ENCODE measurements at places on chromosomes 11 and 22. TPM values are rescaled to one million over a fixed set of nuclear protein-coding genes. Genes with fewer than 3 reads are reported as not detected.
A peak's percentile ranks its signal among the peaks of the same experiment; 100 is the strongest.

DNA sequence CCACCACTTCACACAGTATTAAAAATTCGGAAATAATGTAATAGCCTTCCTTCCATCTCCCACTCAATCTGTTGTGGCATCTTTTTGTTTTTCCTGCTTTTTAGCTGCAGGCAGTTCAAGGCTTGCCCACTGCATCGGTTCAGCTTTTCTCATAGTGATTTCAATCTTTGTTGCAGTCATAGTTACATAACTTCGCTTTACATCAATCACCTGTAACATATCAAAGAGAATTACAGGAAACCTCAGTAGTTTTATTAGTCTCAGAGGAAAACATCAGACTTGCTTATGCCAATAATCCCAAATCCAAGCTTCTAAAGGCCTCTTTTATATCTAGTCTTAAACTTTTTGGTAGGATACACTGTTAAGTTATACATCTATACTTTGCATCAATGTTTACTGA is 20.5 kb downstream of the CHORDC1 start:
- DNase-seq: no peak

Gene POLD3
- 18.1 TPM for total RNA-seq

Gene CEP126
- 0.43 TPM for total RNA-seq

Gene SEPTIN5
- 2.8 TPM for total RNA-seq

Gene RTN4RL2
- total RNA-seq: 11.3 TPM

DNA sequence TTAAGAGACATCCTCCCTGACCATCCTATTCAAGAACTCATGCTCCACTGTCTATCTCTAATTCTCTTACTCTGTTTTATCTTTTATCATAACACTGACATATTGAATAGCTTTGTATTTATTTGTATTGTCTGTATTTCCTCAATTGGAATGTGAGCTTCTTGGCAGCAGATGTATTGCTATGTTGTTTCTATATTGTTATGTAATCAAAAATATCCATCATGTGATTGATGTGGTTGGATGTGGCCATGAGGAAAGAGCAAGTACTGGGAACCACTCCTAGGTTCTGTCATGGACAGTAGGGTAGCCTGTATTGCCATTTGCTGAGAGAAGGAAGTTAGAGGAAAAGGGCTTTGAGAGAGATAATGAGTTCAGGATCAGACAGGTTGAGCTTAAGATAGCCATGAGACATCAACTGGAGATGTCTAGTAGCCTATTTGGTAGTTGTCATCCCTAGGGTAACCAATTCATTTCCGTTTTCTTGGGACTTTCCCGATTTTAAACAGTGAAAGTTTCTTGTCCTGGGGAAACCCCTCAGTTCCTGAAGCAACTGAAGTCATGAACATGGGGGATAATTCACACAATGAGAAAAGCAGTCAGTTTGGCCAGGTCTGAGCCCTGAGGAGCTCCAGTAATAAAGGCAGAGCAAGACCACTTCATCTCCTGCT is 404.5 kb downstream of the INSC start:
- DNase-seq: no peak

Gene TMEM134
- 6.9 TPM for total RNA-seq

- no peak for DNase-seq
These were observed 2.9 kb upstream of the CBX7 start for GRCh38 chr22:39155421-39155820.

GRCh38 chr11:56188602-56189001 is 12.2 kb downstream of the OR5J2 start:
- DNase-seq: no peak

Gene VPREB1
- not detected for total RNA-seq

GRCh38 chr11:1970956-1971355 is 23.8 kb downstream of the MRPL23 start:
- DNase-seq: no peak

- no peak for DNase-seq
These were observed 356.3 kb downstream of the FAT3 start for GRCh38 chr11:92580908-92581307.

DNA sequence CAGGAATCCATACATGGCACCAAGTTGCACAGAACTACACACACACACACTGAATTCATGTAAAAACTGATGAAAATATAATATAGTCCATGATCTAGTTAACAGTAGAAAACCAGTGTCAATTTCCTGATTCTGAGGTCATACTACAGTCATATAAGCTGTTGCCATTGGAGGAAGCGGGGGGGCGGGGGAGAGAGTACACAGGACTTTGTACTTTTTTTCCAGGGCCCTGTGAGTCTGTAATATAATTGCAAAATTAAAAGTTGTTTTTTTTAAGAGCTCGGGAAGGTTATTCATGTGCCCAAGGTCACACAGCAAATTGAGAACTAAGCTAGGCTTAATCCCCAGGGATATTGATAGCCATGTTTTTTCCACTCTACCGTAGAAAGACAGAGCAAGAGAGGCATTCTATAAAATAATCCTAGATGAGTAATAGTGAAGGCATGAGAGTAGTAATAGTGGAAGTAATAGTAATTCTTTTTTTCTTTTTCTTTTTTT is 312.3 kb downstream of the MN1 start:
- peak; percentile 42 for DNase-seq

Gene APOA5
- total RNA-seq: 0.23 TPM

GRCh38 chr22:20783844-20784723 is 10.2 kb downstream of the SERPIND1 start:
- DNase-seq: peak; percentile 82

- DNase-seq: no peak
These were observed 398.0 kb downstream of the TENM4 start for GRCh38 chr11:79042824-79043223.

DNA sequence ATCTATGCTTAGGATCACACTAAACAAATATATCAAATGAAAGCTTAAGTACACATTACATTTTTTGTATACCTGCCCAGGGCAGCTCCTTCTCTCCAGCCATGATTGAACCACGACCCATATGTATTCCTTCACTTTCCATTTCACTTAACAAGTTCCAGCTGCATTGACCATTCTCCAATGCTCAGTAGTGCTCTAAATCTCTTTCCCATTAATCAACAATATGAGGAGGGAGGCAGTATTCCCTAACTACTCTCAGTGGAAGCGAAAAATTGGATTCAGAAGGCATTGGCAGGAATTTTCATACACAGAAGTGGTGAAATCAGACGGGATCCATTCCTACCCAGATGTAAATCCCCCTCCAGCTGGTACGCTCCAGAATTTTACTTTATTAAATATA is 372.0 kb upstream of the LUZP2 start:
- DNase-seq: no peak

Gene HINFP
- 17.9 TPM for total RNA-seq

- peak; percentile 67 for DNase-seq
These were observed 938 bp downstream of the SHISAL1 start for GRCh38 chr22:44311855-44312170.

DNA sequence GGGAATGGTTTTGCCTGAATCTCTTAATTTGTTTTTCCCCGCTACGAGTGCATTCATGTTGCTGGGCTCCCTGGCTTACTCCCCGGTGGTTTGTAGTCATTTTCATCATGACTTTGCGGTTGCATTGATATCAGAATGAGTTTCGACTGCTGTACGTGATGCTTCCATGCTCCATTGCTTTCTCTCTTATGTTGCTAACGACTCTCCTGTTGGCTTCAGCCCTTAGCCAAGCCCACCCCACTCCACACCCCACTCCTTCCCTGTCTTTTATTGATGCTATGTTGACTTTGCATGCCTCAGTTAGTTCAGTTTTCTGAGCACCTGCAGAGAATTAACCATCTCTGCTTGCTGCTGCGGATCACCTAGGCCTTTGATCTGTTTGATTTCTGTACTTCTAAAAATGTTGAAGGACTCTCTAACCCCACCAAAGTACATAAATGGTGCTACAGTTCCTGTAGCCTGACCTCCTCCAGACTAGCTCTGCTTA is 65.3 kb downstream of the ARFGAP2 start:
- no peak for DNase-seq

DNA sequence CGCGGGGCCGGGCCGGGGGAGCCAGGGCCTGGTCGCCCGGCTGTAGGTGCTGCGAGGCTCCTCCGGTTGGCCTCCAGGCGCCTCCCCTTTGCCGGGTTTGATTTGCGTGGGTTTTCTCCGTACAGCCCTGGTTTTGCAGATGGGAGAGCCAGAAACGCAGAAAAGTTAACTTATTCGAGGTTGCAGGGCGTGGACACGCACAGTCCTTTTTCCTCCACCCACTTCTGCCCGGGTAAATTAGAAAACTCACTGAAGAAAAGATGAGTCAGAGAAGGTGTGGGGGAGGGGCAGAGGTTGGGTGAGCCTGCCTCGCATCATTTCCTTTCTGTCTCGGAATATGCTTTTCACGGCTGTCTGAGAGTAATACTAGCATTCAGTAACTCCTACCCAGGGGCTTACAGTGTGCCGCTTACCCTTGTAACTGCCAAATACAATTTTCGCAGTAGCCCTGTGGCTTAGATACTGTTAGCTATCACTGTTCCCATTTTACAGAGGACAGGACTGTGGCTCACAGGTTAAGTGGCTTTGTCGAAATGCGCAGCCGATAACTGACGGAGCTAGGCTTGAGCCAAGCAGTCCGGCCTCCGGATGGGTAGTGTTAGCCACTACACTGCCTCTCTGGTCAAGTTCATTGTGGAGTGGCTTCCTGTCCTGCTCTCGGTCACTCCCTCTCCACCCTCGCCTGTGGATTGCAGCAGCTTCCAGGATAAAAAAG is 812 bp downstream of the FADD start:
- peak; percentile 89 for DNase-seq

Gene HEPN1
- 0.05 TPM for total RNA-seq

DNA sequence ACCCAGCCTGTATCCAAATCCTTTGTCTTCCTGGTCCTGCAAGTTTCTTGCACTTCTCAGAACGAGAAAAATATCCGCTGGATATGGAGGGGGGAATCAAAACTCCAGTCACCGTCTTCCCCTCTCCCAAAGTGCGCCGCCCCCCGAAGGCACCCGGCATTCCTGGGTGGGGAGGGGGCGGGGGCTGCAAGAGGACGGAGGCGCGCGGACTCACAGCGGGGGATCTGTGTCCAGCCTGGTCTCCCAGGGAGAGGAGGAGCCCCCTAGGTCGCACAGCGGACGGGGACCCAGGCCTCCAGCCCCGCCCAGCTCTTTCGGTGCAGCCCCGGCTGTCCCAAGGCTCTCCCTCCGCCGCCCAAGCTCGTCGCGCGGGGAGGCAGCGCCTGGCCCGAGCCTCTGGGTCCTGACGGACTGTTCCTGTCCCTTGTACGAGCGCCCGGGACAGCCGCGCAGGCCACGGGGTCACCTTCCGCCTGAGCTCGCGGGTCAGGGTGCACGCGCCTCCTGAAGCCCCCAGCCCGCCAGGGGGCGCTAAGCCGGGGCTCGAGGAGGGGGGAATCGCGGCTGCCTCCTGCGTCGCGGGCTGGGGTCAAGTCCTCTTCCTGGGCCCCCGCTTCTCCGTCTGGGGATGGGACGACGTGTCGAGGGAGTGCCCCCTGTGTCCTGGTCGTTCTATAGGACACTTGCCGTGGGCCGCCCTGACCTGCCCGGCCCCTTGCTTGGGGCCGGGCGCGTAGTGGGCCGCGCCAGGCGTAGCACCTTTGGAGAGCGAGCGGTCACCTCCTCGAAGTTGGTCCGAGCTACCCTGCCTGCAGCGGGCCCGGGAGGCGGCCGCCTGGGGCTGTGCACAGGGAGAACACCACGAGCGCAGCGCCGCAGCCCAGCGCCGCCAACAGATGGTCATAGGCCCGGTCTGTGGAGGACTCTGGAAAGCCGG is 2.4 kb upstream of the WNT11 start:
- DNase-seq: no peak

DNA sequence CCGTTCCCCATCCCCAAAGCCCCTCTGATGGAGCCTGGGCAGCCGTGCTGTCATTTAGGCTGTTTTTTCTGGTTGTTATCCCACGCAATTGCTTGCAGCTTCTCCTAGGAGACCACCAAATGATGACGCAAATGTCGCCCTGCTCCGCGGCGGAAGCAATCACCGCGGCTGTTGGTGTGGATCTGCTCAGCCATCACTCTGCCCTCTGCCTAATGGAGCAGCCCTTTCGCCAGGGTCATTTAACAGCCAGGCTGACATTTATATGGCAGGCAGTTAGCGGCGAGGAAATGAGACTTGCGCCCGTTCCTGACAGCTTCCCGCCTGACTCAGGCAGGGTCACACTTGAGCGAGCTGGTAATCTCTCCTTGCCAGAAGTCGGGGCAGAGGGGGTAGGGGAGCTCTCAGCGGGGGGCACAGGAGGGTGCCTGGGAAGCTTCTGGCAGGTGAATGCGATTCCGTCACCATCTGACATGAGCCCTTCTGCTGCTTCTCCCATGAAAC is 97.9 kb upstream of the RTL6 start:
- no peak for DNase-seq

DNA sequence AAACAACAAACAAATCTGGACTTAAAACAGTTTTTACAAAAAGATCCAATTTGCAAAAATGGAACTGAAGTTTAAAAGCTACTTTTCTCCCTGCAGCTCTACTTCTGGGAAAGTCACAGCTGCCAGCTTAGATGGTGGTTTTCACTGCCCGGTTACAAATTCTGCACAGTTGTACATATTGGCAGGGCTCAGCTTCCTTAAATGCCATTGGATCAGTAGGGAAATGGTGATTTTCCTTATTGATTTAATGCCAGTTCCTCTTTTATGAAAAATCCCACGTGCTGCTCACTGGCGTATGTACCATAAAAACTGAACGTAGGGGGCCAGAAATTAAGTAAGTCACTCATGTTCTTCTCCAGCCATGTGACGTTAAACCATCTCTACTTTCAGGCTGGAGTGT is 22.8 kb downstream of the GRAP2 start:
- no peak for DNase-seq

- no peak for DNase-seq
These were observed 13.7 kb upstream of the SHISAL1 start for GRCh38 chr22:44326491-44326885.

DNA sequence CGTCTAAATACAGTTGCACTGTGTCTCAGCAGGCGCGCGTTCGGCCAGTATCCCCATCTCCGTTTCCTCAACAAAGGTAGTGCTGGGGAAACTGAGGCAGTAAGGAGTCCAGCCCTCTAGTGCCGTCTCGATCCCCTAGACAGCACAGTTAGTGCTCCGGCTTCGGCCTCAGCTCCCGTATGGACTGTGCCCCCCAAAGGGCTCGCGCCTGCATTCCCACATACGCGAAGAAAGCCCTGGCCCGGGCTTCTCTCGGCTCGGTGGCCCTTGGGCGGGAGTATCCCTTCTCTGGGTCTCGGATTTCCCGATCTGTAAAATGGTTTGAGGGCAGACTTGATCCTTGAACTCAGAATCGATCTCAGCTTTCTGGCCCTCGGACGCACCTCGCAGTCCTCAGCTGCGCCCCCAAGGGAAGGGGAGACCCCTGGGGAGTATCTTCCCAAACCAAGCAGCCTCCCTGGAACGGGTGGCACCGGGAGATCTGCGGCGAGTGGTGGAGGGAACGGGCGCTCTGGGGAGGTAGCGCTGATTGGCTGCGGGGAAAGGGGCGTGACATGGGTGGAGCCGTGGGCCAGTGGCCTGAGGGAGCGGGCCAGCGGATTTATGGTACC is 759 bp upstream of the PEX16 start:
- peak; percentile 73 for DNase-seq
